HS-27A (cell line): ENCODE measurements at places on chromosomes 12 and 14.
A peak's percentile ranks its signal among the peaks of the same experiment; 100 is the strongest.

- no peak for DNase-seq
Measured at GRCh38 chr14:102084931-102085330, 1.9 kb downstream of the HSP90AA1 start.

DNA sequence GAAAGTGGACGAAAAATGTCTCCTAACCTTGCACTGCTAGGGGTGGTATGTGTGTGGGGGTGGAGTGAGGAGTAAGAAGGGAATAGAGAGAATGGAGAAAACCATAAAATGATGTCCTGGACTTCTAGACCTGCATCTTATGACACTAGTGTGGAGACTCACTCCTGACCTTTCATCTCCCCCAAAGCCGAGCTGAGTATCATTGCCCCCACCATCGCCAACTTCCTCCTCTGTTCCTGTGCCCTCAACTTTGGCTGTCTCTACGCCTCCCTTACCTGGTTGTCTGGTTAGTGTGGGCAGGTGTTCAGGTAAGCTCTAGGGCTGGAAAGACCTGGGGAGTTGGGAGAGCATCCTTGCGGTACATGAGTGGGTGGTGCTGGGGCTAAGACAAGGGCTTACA, 4.5 kb upstream of the KLHL33 start:
- no peak for DNase-seq

DNA sequence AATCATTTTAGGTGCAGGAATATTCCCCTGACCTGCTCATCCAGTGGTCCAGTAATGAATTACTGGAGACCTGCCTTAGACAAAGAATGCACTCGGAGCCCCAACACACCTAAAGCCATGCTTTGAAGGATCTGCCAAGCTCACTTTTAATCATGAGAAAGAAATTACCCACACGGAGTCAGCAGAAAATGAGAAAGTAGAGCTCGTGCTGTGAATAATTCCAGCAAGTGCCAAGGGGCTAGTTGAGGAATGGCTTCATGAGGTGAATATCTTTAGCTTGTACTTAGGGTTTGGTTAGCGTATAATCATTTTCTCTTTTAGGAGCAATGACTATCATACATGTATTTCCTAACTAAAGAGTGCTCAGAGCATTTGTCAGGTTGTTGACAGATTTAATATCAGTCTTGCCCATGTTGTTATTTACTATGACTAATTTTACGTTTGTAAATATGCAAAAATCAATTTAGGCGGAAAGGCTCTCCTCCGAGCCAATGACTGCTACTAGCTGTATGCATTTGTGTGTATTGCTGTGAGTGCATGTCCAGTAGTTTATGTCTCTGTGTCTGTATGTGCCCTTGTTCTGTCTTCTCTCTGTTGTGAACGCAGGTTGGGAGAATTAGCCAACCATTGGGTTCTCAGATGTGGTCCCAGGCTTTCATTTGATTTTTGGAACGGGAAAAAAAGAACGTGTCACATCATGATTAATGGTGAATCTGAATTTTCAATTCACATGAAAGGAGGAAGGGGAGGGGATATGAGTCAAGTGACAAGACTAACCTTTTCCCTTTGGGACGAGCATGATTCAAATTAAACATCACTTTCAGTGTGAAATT, 98.4 kb downstream of the RMST start:
- DNase-seq: no peak

DNA sequence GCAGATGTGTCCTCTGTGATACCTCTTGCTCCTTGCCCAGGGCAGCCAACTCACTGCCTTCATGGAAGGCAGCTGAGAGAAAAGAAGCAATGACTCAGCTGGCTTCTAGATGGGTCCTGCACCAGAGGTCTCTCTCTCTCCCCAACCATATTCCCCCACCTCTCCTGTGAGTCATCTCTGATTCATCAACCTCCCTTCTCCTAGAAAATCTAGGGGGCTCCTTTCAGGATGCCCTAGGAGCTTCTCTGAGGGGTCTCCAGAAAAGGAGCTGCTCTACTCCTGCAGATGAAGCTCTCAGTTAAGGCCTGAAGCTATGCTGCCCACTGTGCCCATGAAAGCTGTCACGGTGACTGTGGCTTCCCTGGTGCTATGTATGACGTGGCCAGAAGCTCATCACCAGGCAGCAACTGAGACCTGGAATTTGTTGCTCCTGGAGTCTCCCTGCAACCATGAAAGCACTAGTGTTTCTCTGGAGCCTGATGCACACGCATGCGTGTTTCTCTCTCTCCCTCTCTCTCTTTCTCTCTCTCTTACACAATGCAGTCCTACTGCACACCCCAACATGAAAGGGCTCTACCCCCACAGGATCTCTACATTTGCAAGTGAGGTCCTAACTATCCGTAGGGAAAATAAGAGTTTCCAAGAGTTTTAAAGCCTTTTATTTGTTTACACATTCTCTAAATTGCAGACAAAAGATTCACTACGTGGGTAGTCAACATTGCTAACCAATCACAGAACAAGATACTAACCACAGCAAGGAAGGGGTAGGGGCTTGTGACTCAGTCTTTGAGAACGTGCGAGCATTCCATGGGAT, 285.3 kb downstream of the DPF3 start:
- DNase-seq: peak; percentile 92

- DNase-seq: peak; percentile 72
Measured at GRCh38 chr14:89507521-89507920, 90.5 kb upstream of the FOXN3 start.

- DNase-seq: no peak
Measured at GRCh38 chr14:102085948-102086708, 716 bp downstream of the HSP90AA1 start.

- no peak for DNase-seq
Measured at GRCh38 chr14:44963775-44964380, 1.9 kb downstream of the TOGARAM1 start.

DNA sequence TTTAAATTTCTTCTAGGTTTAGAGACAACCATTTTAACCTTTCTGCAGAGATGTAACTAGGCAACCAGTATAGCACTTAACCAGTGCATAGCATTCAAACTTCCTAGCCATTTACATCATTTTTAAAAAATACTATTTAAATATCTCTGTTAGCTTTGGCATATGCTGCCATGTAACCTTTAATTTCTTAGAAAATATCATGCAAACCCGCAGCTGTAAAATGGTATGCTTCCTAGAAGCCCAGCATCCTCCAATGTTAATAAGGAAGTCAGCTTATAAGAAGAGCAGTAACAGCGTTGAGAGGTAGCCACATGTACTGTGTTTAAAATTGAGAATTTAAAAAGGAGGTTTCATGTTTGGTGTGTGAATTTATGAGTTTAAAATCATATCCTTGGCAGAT, 22.8 kb downstream of the GNG2 start:
- DNase-seq: no peak

- no peak for DNase-seq
Measured at GRCh38 chr12:50529345-50529744, 24.6 kb downstream of the DIP2B start.

GRCh38 chr14:63277591-63278183, 41.0 kb downstream of the GPHB5 start:
- no peak for DNase-seq

GRCh38 chr12:65443038-65443437, 164.6 kb downstream of the MSRB3 start:
- DNase-seq: no peak

DNA sequence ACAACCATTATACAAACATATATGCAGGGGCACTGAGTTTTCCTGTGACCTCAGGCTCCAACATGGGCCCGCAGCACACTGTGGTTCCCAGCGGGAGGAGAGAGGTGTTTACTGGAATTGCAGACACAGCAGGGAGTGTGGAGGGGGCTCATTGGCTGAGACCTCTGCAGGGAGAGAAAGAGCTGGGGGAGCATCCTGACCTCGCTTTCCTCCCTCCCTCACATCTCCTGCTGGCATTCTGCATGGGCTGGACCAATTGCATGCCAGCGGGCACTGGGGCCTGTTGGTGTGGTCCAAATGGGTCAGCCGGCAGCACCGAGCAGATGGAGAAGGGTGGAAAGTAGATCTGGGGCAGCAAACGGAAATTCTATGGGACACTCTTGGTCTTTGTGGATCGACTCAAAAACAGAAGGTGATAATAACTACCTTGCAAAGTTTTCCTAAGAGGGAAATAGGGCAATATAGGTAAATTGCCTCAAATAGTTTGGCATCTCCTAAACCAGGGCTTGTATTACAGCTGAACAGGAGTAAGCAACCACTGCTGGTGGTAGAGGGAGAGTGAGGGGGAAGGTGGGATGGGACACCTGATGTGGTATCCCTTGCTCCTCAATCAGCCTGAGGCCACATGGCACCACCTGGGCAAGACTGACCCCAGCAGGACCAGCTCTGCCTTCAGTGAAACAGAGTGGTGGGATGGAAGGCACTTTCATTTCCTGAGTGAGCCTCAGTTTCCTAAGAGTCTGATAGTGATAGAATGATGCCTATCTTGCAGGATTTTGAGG, 86.9 kb downstream of the NTF3 start:
- DNase-seq: no peak

- DNase-seq: peak; percentile 5
Measured at GRCh38 chr12:102883204-102883799, 33.7 kb downstream of the PAH start.

- DNase-seq: no peak
Measured at GRCh38 chr14:81743605-81744004, 210.0 kb upstream of the SEL1L start.

DNA sequence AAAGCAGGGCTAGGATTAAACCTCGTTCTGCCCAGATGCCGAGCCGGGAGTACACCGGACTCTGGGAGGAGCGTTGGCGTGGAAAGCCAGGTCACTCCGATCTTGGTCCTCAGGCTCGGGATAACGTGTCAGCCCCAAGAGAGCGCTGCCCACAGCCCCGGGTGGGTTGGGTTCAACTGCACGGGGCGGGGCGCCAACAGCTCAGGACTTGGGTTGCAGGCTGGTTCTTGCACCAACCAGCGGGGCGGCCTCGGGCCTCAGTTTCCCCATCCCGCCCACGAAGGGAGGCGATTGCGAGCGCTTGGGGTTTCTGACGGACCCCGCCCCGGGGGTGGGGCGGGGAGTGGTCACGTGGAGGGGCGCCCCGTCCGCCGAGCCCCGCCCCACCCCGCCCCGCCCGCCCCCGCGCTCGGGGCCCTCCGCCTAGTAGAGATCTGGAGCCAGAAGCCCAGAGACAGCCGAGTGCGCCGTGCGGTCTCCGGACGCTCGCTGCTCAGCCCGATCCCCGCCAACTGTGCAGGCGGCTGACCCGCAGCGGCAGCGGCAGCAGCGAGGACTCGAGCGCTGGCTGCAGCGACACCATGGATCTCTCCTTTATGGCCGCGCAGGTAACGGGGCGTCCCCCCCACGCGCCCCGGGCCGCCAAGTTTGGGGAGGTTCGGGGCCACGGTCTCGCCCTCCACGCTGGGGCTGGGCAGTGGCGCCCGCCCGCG, at the start of gene C14orf132:
Gene C14orf132 (plus strand): TSS at position 443 of the 713 bp plus-strand sequence. CDS start 139 bp downstream, at position 582.
- no peak for DNase-seq

DNA sequence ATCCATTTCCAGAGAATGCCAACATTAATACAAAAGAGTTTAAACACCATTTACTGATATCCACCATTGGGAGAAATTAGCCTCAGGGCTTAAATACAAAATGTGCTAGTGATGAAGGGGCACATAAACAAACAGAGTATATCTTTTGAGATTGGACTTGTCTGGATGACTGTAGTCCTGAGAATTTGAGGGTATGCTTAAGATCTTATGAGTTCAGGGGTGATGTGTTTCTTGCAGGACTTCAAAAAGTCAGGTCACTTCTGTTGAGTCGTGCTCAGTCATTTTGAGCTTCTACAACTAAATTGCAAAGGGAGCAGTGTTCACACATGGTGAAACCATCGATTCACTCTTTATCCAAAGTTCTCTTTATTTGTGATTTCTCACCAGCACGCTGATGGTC, 425.7 kb downstream of the ATP23 start:
- DNase-seq: no peak

DNA sequence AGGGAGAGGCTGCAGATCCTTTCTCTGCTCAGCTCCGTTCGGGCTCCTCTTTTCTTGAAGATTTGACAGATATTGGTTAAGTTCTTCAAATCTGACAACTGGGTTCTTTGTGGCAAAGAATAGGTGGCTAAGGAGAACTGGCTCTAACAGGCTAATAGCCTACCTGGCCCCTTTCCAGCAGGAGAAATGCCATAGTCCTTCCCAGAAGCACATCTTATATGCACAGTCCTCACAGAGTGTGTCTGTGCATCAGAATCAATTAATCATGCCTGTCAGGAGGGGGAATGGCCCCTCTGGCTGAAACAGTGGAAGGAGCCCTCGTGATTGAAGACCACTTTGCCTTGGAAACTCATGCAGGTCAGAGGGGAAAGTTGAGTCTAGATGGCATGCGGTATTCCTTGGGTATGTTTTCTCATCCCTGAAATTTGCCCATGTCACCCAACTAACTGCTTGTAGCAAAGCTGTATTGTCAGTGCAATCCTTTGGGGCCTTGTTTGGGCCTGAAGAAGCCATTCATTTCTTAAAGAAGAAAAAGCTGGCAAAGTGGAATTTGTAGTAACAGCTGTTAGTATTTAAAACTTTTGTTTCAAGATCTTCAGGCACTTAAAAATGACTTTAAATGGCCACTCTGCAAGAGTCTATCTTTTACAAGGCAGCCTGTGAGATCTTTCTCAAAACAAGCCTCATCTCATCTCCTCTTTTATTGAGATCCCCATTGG, 251.5 kb downstream of the ZFP36L1 start:
- no peak for DNase-seq

DNA sequence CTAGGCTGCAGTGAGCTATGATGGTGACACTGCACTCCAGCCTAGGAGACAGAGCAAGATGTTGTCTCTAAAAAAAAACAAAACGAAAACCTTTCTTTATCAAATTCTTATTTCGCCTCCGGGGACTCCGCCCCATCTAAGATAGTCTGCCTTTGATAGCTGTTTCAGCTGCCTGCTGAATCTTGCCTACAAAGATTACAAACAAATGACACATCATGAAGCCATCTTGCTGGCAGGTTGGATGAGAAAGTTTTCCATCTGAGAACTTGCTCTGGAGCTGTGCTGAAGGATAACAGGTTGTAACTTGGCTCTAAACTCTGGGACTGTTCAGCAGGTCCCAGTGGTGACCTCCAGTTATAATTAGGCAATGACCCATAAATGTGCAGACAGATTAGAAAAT, 41.8 kb upstream of the AEBP2 start:
- DNase-seq: no peak

- no peak for DNase-seq
Measured at GRCh38 chr12:85413266-85413665, 133.2 kb downstream of the ALX1 start.

- DNase-seq: no peak
Measured at GRCh38 chr12:51926064-51926632, 18.8 kb downstream of the ACVRL1 start.

DNA sequence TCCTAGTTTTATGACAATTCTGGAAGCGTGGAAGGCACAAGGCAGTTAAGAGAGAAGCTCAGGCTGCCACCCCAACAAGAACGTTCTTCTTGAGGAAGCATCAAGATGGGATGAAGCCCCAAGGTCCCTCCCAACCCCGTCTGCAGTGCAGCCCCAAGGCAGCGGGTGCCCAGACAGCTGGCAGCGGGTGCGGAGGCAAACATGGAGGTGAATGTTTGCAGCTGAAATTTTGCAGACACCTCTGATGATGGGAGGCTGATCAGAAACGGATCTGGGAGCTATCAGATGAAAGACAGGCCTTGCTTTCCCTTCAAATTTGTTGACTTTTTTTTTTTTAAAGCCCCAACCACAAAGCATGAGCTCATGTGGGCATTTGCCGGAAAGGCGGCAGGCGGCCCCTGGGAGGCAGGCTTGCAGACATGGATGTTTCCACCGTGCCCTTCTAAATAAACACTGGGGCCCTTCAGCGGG, 230.7 kb upstream of the RTL1 start:
- DNase-seq: no peak
